ENCODE measurements at places on chromosomes 11 and 22.

- no peak for DNase-seq
Measured at GRCh38 chr22:40196628-40197360, 19.1 kb downstream of the TNRC6B start.

DNA sequence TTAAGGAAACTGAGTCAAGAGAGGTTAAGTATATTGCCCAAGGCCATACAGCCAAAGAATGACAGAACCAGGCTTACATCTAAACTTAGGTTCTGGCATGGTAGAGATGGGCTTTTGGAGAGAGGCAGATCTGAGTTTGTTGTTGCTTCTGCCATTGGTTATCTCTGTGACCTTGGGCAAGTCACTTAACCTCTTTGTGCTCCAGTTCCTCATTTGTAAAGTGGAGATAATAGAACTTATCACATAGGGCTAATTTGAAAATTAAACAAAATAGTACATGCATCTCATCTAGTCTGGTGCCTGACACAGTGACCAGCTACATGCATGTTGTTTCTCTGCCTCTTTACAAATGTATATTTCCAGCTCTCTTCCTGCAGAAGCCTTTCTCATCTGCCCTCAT, 47.0 kb upstream of the PLET1 start:
- DNase-seq = no peak

DNA sequence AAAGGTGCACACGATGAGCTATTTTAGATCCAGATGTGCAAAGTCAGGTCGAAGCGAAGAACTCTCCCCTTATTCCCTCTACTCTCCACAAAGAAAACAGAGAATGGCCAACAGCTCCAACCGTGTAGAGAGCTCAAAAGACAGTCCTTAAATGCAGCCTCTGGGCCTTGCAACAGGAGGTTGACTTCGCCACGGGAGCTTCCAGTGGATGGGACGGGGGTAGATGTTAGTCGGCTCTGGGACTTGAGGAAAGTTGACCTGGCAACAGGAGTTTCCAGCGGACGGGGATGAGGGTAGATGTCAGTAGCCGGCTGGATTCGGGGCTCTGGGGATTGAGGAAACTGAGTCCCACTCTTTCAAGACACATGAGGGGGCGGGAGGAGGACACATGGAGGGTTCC, 450.4 kb downstream of the BRD1 start:
- no peak for DNase-seq

DNA sequence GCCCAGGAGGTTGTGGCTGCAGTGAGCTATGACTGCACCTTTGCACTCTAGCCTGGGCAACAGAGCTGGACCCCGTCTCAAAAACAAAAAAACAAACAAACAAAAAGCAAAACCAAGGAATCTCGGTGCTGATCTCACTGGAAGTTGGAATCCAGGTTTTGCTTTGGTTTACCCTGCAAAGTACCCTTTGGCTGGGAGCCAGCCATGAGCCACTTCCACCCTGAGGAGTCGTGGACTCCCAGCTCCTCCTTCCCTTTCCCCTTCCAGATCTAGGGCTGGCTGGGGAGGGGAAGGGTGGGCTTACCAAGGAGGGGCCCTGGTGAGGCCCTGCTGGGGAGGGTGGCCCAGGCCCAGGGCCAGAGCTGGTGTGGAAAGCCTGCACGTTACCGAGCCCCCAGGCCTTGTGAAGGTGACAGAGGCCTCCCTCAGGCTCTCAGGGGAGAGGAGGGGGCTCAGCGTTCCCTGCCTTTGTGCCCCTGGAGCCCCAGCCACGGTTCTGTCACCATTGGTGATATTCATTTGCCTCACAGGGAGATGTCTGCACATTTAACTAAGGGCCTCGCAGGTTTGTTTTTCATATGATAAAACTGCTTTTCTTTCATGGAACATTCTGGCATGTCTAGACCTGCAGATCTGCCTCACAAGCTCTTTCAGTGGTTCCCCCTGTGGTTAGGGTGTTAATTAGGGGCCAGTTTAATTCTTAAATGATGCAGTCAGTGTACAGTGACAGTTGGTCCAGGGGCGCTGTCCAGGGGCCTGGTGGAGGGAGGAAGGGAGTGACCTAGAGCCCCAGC, 29.0 kb downstream of the FBLN1 start:
- no peak for DNase-seq

DNA sequence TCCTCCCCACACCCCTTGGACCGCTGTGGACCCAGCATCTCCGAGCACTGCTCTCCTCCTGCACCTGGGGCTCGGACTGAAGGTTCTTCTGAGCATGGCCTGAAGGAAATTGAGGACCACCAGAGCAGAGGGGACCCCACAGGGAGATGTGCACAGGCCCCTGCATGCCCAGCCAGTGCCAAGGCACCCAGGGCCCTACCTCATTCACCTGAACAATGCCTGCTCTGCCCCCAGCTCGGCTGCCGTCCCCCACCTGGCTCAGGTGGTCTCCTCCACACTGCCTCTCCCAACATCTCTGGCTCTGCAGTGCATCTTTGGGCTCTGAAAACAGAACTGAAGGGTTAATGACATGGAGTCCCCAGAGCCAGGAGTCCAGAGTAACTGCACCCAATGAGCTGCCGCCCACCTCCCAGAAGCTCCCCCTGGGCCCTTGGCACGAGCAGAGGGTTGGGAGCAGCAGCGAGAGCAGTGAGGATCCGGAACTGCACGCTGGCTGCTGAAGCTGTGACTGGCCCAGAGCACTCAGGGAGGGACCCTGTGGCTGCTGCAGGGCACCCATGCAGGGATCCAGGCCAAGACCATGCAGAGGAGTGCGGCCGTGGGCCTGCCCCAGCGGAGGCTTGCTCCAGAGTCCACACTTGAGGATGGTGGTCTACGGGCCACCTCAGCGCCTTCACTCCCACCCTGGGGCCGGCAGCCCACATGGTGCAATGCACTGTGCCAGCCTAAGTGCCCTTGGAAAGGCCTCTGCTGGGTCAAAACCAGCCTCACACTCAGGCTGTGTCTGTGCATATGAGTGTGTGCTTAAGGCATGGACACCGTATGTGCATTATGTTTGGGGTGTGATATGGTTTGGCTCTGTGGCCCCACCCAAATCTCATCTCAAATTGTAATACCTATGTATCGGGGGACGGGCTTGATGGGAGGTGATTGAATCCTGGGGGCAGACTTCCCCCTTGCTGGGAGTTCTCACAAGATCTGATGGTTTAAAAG, 686.1 kb downstream of the TBC1D22A start:
- no peak for DNase-seq

- DNase-seq = no peak
Measured at GRCh38 chr11:133985981-133986944, 29.5 kb upstream of the IGSF9B start.

GRCh38 chr11:116111546-116111945, 607.3 kb upstream of the CADM1 start:
- no peak for DNase-seq

DNA sequence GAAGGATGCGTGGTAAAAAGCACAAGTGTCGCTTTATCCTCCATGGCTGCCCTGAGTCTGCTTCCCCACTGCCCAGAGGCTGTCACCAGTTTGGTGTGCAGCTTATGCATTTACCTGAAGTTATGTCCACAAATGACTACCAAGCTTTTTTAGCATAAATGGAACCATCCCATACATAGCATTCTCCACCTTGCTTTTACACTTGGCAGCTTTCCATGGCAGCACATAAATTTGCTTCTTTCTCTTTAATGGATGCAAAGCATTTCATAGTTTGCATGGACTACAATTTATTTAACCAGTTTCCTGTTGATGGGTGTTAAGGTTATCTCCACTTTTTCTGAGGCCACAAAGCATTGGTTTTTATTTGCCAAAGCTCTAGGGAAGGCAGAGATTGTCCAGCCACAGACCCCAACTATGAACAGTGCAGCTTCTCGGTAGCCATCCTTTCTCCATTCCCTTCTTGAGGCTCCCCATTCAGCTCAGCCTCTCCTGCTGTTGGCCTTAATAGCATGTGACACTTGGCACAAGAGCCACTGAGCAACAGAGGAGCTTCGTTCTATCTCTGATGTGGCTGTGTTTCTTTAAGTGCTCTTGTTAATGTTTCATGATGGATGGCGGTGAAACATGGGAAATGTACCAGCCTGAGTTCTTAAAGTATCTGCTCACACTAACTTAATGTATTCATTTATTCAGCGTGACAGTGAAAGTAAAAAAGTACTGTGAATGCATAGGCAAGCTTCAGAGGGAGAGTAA, 59.8 kb upstream of the NAV2 start:
- no peak for DNase-seq

DNA sequence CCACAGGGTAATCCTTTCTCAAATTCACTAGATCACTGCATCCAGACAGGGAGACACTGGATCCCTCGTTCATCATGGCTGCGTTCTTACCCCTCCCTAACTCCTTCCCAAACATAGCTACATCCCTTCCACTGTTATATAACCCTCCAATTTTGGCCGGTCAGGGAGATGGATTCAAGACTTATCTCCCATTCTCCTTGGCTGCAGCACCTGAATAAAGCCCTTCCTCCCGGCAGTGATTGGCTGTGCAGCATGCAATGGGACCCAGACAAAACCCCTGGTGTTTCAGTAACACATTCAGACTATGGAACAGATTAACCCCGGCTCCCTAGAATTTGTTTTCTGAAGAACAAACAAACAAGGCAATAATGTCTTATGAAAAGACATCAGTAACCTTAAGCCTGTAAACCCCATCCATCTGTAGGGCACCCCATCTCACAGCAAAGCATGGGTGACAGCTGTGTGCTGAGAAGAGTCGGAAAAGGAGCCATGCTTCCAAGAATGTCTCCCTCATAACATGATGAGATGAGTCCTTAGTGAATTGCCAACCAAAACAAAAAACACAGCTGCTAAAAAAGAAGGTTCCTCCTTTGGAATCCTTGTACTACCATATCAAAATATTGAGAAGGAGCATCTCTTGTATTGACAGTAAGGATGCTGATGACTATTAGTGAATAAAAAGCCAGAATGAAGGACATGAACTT, 5.0 kb downstream of the MIF start:
- no peak for DNase-seq

- DNase-seq = no peak
Measured at GRCh38 chr22:35761037-35761436, 43.4 kb downstream of the APOL5 start.

GRCh38 chr11:129854232-129854805, 38.7 kb downstream of the TMEM45B start:
- DNase-seq = no peak

DNA sequence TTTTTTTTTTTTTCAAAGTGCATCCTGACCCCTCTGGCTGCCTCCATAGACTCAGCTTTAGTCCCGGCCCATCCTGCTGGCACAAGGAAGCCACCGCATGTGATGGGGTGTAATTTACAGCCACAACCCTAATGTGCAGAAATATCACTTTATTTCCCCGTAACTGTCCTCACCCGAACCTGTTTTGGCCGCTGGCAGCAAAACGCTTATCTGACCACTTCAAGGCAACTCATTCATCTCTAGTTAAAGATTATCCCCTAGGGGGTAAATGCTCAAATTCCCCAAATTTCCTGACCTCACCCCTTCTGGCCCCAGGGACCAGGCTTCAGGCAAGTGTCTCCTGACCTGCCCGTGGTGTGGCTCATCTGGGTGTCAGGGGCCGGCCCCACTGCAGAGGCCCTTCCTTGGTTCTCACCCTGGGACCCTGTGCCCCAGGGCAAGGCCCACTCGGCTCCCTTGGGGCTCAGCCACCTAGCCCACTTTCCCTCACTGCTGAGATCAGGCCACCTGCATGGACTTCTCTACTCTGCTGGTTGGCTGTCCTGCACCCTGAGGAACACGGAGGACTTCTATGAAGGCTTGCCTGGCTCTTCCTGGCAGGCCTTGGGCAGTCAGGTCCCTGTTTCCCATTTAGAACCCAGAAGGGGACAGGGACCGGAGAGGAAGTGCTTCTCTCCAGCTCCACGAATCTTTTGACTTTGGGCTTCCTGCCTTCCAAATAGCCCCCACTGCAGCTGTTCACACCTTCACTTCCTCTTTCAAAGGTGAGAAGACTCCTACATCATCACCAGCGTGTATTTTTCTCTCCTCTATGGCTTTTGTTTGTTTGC, 53.3 kb downstream of the WNT11 start:
- DNase-seq = no peak

DNA sequence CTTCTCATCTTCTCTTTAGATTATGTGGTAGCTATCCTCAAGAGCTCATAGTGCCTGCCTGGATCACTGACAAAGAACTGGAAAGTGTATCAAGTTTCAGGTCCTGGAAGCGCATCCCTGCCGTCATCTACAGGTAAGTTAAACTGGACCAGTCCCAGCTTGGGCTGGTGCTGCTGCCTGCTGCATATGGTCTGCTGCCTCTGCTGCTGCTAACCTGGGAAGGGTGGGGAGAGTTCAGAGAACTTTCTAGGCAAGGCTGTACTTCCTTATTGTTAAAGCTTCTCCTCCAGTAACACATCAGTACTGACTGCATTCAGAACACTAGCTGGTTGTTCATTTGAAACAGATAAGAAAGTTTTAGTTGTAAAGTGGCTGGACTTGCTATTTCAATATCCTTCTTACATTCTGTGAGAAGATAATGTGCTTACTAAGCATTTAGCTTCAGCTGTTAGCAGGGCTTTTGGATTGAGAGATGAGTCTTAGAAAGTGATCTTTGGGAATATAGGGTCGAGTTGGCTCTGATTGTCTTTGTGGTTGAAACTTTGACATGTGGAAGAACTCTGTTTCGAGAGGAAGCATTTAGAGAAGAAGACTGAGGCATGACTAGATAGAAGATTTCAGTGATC, 77.3 kb upstream of the HORMAD2 start:
- no peak for DNase-seq

- DNase-seq = no peak
Measured at GRCh38 chr22:22248878-22249277, 4.3 kb downstream of the VPREB1 start.

DNA sequence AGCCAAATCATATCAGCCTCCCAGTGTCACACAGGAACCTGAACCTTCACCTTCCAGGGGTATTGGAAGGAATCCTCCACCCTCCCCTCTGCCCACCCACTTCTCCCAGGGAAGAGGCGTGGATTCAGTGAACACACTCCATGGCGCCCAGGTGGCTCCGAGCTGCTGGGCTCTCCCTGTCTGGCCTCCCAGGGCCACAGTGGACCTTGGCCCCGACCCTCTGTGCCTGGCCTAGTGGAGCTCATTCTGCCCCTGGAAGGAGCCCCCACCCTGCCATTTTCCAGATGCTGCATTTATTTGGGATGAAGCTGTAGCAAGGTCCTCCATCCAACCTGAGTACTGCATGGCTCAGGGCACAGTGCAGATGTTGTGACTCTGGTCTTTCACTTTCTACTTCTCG, 1340.1 kb downstream of the TBC1D22A start:
- no peak for DNase-seq

DNA sequence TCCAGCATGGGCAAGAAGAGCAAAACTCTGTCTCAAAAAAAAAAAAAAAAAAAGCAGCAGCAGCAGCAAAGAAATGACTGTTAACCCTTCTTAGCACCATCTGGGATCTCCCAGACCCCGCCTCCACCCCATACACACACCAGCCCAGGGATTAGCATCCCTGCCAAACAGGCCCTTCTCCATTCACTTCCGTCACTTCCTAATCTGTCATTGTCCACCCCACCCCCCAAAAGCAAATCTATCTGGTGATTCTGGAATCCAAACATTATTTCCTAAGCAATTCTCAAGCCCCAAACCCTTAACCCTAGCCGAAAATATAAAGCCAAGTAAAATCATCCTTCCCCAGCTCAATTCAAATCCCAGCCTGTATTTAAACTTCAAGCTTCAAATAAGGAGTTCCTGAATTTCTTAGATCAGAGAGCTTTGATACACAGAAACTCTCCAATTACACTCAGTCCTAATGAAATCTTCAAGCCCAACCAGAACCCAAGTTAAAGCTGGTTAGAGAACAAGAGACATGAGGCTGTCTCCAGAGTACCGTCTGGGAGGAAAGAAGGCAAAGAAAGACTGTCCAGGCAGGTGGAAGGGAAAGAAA, 6.0 kb upstream of the AHNAK start:
- DNase-seq = peak; percentile 26

All from left ventricle myocardium inferior (tissue), 1 donor.